ENCODE measurements at places on chromosomes 16 and 17.

DNA sequence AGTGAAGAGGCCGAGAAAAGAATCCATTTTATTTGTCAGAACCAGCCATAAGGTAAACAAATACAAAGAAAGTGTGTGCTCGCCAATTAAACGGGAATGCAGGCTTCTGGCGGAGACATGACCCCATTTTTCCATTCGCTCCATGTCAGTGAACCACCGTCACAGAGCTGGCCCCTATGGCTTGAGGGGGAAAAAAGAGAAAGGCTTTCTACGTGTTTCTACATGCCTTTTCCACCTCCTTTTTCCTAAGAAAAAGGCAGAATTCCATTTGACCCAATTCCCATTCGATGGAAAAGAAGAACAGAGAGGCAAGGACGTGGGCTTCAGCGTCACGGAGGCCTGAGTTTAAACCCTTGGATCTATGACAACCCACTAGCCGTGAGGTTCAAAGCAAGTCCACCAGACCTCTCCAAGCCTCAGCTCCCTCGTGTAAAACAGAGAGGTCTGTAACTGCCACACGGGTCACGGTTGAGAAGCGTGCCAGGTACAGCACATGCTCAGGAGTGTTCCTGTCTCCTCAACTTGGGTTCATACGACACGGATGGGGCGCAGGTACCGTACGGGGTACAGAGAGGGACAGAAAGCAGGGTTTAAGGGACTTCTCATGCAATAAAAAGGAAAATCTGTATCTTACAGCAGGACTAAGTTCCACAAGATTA, 91.9 kb downstream of the NXN start:
- no peak for DNase-seq

DNA sequence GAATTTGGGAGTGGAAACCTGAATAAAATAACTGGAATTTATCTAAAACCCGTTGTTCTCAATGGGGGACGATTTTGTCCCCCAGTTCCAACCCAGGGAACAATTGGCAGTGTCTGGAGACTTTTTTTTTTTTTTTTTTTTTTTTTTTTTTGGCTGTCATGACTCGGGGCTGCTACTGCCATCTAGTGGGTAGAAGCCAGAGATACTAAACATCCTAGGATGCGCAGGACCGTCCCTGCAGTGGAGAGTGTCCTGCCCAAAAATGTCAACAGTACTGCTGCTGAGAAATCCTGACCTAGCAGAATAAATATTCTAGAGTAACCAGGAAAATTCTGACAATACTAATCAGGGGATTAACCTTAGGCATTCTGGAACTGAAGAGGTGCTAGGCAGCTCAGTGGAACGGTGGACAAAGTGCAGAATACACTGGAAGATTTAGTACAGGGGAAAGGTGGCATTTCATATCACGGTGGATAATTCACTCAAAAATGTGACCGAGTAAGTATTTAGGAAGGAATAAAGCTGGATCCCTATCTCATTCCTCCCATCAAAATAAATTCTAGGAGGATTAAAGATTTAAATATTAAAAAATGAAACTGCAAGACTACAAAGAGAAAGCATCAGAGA, 107.6 kb downstream of the SPECC1 start:
- no peak for DNase-seq

DNA sequence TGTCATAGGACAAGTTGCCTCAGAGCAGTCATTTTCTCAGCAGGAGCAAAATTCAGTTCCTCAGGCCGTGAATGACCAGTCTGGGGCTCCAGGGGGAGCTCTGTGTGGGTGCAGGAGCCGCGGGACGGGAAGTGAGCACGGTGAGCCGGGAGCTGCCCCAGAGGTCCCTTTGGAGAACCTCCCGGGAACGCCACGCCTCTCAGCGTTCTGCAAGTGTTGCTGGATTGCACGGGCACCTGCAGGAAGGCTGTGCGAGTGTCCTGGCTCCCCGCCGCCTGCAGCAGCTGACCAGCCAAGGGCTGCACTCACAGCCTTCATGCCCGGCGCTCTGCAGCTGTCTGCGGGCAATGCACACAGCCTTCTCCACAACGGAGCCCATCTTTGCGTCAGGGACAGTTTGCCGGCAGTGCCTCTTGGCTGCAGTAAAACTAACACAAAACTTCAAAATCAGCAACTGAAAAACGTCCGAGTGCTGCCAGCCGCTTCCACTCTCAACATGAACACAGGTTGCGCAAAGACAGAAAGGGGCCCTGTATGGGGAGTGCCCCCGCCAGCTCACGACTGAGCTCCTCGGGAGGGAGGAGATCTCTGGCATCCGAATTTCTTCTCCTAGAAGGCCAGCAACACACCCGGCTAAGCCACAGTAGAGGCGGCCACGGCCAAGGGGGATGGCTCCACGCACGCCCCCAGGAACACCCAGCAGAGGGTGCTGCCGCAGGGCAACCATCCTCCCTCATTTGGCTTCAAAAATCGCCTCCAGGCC, 16.0 kb downstream of the NDUFAF8 start:
- DNase-seq = no peak

DNA sequence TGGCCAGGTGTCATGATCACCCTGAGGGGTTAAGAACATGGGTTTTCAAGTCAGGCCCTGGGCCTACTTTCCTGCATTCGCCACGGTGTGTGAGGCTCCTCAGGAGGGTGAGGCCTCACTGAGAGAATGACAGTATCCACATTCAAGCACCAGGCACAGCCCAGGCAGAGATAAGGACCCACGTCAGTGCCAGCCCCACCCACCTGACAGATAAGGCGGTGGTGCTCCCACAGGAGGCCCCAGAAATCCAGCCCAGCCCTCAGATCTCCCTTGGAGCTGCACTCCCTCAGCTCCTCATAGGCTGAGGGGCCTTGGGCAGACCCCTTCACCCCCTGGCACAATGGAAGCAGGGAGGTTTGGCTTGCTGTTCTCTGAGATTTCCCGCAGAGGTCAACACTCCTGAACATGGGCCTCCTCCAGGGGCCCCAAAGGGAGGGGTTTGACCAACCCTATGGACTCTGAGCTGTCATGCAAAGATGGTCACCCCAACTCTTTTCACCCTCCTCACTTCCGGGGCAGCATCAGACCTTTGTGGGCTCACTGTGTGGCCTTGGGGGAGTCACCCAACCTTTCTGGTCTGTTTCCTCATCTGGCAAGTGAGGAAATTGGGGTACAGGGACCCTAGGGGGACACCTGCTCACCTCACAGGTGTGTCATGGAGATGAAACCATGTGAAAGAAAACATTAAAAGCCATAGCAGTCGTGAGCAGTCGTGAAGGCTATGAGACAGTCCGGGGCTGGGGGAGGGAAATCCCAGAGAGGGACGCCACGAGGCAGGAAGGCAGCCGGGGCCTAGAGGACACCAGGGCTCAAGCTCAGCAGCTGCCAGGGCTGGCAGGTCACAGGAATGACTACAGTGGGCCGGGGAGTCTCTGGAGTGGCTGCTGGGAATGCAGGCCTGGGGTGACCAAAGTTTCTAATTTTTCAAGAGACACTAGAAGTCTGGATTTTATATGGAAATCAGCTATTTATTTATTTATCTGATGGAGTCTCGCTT, 15.4 kb downstream of the PLLP start:
- no peak for DNase-seq

- DNase-seq = no peak
These were observed 8.0 kb downstream of the TLCD3A start for GRCh38 chr17:740240-741017.

GRCh38 chr17:76640550-76641380, 2.8 kb downstream of the ST6GALNAC1 start:
- no peak for DNase-seq

DNA sequence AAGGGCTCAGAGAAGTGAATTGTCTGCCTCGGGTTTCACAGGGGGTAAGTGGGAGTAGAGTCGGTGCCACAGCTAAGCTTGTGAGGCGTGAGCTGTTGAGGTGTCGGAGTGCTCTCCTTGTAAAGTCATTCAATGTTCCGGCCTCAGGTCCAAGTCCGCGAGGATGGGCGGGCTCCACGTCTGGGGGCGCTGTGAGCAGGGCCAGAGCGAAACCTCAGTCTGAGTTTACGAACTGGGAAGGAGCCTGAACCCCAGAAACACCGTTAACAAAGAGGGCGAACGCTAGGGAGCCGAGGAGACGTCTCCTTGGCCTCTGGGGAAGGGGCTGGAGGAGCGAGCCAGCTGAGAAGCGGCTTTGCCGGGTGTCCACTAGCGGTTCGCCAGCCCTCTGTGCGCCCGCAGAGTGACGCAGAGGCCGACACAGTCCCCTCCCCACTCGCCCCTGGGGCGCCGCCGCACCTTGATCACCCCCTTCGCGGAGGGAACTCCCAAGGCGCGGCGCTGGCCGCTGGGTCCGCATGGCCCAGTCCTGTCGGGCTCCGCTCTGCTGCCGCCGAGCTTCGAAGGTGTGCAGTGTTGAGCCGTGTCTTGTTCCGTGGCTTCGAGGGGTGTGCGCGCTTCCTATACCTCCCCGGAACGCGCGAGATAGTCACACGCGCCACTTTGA, 4.9 kb downstream of the IRX3 start:
- DNase-seq = no peak

- no peak for DNase-seq
These were observed 575.9 kb downstream of the WWOX start for GRCh38 chr16:78675312-78675711.

DNA sequence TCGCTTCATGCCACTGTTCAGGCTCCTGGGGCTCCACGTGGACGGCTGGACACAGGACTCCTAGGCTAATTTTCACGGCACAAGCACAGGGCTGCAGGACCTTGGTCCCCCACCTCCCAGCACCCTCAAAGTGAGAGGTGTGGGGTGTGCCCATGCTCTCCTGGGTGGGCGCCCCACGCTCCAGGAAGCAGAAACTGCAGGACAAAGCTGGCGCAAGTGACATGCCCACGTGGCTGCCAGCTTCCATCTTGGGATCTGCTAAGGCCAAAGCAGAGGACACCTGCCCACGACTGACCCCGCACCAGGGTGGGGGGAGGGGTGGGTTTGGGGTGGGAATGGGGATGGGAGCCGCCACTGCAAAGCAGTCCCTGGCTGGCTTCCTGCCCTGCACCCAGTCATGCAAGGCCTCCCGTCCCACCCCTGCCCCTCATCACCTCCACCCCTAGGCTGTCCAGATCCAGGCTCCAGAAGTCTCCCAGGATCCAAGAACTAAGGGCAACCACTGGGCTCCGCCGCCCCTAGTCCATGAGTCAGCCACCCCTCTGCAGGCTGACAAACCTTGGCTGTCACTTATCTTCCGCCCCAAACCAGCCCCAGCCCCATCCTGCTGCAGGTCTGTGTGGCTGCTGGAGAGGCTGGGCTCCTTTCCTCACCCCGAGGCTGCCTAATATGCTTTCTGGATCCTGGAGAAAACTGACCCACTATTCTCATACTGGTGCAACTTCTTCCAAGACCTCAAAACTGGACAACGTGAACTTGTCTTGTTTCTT, 11.1 kb downstream of the USP6 start:
- peak; percentile 44 for DNase-seq

DNA sequence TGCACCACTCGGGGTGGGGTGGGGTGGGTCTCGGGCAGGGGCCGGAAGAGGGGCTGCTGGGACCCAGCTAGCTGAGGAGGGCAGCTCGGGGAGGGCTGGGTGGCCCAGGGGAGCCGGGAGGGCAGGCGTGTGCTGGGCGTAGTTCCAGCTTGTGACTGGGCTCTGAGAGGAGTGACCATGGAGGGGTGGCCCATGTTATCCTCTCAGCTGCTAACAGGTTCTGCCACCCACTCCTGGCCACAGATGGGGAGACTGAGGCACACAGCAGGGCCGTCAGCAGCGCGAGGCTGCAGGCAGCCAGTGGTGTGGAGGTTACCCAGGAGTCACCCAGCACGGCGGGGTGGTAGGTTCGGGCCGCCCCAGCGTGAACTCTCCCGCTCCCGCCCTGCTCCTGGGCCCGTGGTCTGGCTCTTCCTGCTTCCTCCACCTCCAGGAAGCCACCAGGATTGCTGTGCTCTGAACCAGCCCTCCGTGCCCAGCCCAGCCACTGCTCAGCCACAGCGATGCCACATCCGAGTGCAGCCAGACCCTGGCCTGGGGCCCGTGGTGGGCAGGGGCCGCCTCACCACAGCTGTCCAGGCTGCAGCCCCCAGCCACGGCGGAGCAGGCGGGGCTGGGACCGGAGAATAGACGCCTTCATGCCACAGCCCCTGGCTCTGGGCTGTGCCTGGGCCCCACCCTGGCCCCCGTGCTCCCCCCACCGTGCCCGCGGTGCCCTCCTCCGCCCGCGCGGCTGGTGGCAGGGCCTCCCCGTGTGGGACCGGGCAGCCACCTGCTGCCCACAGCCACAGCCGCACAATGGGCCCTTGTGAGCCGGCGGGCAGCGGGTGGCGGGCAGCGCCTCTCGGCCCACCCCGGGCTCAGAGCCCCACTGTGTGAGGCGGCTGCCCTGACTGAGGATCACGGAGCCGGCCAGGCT, 26.3 kb upstream of the SSTR5 start:
- no peak for DNase-seq

- no peak for DNase-seq
These were observed 95.9 kb upstream of the ZFHX3 start for GRCh38 chr16:73143576-73144422.

GRCh38 chr17:74176546-74177001, 26.9 kb upstream of the RPL38 start:
- DNase-seq = peak; percentile 80

DNA sequence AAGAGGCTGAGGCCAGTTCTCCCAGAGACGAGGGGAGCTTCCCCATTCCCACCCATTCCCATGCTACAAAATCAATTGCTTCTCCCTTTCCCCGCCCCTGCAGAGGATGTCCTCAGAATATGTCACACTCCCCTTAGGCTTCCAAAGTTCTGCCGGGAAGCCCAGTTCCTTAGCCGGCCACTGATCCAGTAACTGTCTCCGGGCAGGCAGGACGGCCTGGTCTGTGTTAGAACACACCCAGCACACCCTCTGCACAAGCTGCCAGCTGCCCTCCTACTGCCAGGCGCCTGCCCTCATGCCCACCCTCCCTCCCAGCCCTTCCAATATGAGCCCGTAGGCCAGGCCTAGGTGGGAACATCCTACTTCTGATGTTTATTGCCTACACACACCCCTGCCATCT, 31.1 kb downstream of the SGSM2 start:
- no peak for DNase-seq

GRCh38 chr17:31095236-31096105, 694 bp downstream of the NF1 start:
- peak; percentile 82 for DNase-seq

DNA sequence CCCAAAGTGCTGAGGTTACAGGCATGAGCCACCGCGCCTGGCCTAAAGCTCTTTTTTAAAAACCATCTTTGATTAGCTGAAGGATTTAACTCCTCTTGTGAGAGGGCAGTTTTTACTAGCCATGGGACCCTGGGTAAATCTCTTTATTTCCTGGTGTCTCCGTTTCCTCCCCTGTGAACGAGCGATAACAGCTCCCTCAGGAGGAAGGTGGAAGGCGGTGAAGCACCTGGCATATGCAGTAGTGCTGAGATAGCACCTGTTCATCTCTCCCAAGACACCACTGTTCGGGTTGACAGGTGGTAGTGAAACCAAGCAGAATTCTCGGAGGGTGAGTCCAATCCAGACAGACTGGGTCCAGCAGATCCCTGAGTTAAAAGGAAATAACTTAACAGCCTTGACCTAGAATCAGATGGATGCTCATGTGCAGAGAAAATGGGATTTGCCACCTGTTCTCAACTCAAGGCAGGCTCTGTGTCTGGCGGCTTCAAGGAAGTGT, 86.2 kb downstream of the CRISPLD2 start:
- DNase-seq = no peak

GRCh38 chr17:1491443-1492248, 840 bp downstream of the MYO1C start:
- no peak for DNase-seq

Data from left forelimb (tissue), 1 donor.